ENCODE measurements at places on chromosomes 2 and 18.

GRCh38 chr18:41657189-41657588, 297.8 kb upstream of the PIK3C3 start:
- DNase-seq = no peak

- no peak for DNase-seq
Measured at GRCh38 chr2:175282886-175283285, 101.4 kb upstream of the ATP5MC3 start.

GRCh38 chr2:188519136-188519535, 227.5 kb downstream of the GULP1 start:
- DNase-seq = no peak

GRCh38 chr2:214533541-214533940, 122.7 kb downstream of the VWC2L start:
- no peak for DNase-seq

DNA sequence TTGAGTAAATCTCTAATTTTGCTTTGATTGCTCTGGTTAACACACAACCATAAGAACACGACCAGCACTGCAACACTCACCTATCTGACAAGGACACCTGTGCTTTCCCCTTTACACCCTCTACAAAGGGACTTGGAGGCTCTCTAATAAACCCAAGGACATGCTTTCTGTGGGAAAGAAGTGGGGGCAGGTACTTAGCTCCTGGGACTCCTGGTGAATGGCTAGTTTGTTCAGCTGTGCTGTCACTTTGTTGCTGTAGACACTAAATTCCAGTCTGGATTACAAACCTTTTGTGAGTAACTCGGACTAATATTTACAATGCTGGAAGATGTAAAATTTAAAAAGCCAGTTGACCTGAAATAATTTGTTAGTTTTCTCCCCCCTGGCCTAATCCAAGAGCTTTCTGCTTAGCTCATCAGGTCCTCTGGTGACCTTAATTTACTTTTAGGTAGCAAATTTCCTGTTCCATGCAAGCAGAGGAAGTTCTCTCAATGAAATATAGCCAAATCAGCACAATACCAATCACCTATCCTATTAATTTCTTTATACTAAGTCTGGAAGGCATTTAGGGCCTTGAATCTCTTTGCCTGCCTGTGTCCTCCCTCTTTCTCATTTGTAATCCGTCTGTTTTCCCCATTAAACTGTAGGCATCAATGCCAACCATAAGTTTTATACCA, 67.5 kb downstream of the PLCL1 start:
- peak; percentile 24 for DNase-seq

DNA sequence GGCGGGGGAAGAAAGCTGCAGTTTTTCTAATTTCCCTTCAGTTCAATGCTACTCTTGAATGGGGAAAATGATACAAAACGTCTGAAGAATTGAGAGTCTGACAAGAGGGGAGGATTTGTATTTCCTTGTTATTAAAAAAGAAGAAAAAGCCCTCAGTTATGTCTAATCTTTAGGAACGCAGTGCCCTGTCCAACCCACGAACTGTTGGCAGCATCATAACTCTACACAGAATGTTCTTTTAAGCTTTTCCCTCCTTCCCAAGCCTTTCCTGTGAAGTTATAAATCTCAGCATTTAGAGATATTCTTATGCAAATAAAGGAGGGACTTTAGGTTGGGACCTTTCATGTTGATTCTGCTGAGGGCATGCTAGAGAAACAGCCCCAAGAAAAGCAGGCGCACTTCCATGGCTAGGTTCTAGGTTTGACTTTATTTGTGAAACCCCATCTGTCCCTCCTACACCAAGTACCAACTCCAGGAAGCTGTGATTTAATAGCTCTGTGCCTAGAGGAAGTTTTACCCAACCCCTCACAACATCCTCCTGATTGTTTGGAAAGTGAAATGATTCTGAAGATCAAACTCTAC, 288.6 kb downstream of the SETBP1 start:
- no peak for DNase-seq

DNA sequence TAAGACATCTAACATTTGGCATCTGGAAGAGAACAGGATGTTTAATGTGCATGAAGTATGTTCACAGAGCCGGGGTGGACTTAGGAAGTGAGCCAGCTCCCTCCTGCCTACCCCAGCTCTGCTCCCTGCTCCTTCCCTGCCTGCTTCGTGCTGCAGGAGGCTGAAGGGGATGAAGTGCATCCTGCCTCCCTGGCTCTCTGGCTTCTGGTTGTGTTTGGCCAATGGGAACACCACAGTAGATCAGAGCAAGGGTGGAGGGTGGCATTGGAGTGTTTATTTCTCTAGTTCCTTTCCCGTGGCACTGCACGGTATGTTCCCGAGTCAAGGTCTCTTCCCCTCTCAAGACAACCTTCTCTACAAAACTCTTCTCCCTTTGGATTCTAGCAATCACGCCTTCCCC, 379.9 kb downstream of the CLIP4 start:
- no peak for DNase-seq

GRCh38 chr2:112006076-112006410, 49.0 kb upstream of the TMEM87B start:
- no peak for DNase-seq

DNA sequence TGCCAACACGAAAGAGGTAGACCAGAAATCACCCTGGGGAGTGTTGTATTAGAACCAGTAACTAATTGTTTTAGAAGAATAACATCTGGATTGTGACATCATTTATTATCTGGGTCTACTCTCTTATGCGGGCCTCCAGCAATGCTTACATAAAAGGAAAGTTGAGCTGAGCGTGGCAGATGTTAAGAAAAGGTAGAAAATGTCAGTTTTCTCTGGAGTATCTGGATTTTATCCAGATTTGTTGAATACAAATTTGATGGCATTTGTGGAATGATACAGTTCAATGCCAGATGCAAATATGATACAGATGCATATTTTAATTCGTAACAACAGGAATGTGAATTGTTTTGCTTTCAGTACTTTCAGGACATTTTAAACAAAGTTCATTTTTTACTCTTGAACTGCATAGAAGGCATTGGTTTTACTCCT, 90.3 kb downstream of the PRPF40A start:
- no peak for DNase-seq

DNA sequence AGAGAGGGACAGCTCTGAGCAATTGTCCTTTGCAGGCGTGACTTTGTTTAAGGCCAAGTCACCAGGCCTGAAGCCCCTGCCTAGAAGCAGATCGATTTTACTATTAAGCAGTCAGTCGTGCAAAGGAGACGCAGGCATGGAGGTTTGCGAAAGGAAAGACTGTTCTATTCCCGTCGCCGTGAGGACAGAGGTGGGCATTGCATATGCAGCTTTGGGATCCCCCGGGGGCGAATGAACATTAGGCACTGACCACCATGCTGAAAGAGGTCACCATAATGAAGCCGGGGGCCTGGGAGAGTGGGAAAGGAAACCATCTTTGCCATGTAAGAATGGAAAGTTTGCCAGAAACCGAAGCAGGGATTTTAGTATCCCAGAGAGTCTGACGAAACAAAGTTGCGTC, 231.6 kb downstream of the BCL11A start:
- no peak for DNase-seq

GRCh38 chr2:12192762-12193161, 446.3 kb downstream of the LPIN1 start:
- no peak for DNase-seq

- DNase-seq = no peak
Measured at GRCh38 chr2:163467251-163467630, 268.6 kb downstream of the FIGN start.

DNA sequence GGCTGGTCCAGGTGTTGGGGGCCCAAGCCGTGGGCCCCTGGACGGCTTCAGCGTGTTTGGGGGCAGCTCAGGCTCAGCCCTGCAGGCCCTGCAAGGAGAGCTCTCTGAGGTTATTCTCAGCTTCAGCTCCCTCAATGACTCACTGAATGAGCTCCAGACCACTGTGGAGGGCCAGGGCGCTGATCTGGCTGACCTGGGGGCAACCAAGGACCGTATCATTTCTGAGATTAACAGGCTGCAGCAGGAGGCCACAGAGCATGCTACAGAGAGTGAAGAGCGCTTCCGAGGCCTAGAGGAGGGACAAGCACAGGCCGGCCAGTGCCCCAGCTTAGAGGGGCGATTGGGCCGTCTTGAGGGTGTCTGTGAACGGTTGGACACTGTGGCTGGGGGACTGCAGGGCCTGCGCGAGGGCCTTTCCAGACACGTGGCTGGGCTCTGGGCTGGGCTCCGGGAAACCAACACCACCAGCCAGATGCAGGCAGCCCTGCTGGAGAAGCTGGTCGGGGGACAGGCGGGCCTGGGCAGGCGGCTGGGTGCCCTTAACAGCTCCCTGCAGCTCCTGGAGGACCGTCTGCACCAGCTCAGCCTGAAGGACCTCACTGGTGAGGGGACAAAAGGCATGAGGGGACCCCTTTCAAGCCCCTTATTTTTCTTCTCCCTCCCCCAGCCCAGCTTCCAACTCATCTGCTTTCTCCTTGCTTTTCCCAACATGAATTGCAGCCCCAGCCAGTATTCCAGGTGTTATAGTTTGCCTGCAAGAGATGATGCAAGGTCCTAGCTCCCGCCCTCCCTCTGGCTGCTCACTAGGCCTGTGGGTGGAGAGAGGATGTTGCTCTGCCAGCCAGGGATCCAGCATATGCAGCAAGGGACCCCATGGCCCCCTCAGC, 2.9 kb upstream of the KHK start:
- no peak for DNase-seq

- peak; percentile 59 for DNase-seq
Measured at GRCh38 chr2:235612181-235612950, 118.5 kb downstream of the AGAP1 start.

GRCh38 chr2:174662859-174663258, 65.3 kb upstream of the WIPF1 start:
- DNase-seq = no peak

GRCh38 chr2:100984892-100985307, 17.2 kb upstream of the RPL31 start:
- DNase-seq = peak; percentile 73

DNA sequence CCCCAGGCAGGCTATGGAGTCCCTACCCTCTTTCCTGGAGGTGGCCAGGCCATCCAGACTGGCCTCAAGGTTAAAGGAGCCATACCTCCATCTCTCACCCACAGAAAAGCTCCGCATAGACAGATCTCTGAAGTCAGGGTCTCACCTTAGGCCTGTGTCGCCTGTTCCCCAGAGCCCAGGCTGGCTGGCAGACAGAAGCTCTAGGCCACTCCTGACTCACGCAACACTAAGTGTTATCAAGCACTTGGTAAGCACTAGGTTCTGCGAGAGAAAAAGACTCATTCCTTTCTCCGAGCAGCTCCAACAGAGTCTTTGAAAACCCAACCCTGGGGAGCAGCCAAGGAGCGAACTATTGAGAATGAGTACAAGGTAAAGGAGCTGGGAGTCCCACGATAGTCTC, 6.1 kb downstream of the SMAD7 start:
- DNase-seq = no peak

GRCh38 chr2:236052926-236053821, 115.0 kb downstream of the GBX2 start:
- no peak for DNase-seq

DNA sequence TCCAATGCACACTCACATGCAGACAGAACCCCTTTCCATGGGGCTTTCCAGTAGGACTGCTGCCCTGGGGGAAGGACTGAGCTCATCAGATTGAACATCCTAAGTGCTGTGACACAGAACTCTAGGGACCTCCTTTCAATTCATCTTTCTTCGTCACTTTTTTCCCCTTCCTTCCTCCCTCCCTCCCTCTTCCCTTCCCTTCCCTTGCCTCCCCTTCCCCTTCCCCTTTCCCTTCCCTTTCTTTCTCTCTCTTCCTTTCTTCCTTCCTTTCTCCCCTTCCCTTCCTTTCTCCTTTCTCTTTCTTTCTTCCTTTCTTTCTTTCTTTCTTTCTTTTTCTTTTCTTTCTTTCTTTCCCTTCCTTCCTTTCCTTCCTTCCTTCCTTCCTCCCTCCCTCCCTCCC, 39.6 kb upstream of the GATA6 start:
- no peak for DNase-seq

DNA sequence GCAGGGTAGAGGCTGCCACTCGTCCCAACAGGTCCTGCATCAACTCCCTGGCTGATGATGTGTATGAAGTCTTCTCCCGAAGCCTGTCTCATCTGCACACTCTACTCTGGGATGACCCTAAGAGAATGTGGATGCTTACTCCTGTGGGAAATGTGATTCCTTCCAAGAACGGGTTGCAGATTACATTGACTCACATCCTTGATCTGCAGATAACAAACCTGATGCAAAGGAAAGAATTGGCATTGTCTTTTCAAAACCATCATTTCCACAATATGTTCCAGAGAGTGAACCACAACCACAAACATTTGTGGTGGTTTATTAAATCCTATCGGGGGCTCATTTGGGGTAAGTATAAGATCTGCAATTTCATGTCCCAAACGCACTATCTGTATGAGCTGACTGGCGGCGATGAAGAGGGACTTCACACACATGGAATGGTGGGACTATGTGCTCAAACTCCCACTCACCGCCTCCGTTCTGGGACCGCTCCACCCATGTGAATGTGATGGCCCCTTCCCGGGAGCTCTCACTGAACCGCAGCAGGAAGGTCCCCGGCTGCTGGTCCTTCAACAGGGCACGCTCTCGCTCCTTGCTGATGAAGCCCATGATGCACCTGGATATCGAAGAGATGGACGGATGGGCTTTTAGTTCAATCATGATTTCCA, 35.5 kb downstream of the STAT1 start:
- DNase-seq = no peak

GRCh38 chr18:56021809-56022195, 433.8 kb upstream of the TCF4 start:
- DNase-seq = no peak

DNA sequence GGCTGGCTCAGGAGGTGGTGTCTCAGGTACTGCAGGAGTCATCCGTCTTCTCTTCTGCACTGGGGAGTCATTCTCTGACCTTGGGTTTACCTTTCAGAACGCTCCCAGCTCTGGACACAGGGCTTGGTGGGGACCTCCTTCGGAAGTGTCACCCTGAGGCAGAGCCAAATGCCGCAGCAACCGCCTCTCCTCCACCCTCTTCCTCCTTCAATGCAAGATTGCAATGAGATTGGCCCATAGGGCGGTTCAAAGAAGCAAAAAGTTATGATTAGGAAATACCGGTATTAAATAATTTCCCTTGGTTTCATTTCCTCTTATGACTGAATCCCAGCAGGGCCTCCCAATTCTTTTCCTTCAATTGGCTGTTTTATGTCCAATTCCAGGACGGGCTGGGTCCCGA, 178.8 kb downstream of the ACKR3 start:
- no peak for DNase-seq

GRCh38 chr2:96105152-96105915, 11.0 kb downstream of the ADRA2B start:
- DNase-seq = no peak

DNA sequence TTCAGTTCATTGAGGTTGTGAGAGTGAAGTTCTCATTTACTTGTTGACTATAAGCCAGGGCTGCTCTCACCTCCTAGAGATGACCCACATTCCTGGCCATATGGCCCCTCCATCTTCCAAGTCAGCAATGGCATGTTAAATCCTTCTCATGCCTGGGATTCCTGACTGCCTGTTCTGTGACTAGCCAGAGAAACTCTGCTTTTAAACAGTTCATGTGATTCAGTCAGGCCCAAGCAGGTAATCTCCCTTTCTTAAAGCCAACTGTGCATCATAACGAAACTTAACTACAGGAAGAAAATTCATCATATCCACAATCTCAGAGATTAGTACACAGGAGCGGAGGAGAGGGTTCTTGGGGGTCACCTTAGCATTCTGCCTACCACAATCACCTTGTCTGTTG, 11.5 kb downstream of the DPP4 start:
- no peak for DNase-seq

- no peak for DNase-seq
Measured at GRCh38 chr2:102283996-102284395, 27.4 kb upstream of the IL1RL1 start.

Measured in NCI-H510A treated with DMSO at 0.1 percent for 48 hours (cell line).